Femur (tissue), 1 donor: ENCODE measurements at places on chromosomes 1 and 21.

DNA sequence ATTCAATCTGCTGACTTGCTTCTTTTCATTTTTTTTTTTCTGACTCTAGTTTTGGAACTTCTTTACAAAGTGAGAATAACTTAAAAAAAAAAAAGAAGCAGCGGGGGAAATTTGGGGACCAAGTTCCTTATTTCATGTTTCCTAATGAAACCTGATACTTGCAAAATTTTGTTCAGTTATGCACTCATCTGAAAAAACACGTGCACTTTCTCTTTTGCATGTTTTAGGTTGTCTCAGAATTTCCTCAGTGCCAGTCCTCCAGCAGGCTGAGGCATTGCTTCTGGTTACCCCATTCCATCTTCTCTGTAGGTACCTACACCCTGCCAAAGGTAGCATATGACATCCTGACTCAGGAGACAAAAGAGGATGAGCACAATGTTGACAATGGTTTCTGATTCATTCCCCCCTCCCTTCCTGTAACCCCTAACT, 299.7 kb downstream of the GRIK1 start:
- no peak for DNase-seq

DNA sequence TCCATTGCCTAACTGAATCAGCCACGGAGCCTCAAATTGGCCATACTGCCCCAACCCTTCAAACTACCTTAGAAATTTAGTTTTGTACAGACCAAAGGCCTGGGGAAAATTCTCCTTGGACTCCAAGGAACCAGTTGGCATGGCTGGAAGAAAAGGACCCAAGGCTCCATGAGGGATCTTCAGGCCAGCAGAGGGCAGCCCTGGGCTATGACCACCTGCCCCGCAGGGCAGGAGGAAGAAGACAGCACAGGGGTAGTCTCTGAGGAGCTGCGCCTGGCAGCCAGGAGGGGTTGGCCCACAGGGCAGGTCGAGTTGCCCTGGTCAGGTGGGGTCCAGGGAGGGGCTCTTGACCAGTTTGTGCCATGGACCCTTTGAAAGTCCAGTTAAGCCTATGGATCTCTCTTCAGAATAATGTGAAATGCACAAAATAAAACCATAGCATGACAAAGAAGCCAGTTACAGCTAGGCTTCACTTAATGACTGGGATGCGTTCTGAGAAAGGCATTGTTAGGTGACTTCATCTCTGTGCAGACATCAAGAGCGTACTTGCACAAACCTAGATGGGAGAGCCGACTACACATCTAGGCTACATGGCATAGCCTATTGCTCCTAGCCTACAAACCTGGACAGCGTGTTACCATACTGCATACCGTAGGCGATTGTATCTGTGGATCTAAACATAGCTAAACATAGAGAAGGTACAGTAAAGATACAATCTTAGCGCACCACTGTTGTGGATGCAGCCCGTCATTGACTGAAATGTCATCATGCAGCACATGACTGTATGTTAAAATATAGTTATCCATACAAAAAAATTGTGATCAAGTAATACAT, 26.1 kb downstream of the CACNA1S start:
- no peak for DNase-seq

DNA sequence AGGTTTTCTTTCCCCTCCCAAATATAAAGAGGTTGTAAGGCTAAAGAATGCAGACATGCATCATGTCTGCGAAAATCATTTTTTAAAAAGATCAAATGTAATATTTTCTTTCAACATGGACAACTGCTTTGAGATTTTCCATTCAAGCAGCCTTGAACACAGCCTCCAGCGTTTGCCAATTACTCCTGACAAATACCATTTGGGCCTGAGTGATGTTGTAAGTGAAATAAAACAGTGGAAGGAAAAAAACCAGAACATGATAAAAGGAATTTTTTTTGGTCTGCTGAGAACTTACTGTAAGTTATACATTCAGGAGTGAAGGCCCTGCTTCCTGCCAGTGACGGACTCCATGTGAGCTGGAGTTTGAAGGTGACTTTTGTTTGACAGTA, 37.2 kb downstream of the SETD4 start:
- no peak for DNase-seq

- DNase-seq = no peak
These were observed 8.2 kb downstream of the MEGF6 start for GRCh38 chr1:3603156-3603555.

- no peak for DNase-seq
These were observed 23.5 kb upstream of the C2CD2 start for GRCh38 chr21:41977034-41977950.

DNA sequence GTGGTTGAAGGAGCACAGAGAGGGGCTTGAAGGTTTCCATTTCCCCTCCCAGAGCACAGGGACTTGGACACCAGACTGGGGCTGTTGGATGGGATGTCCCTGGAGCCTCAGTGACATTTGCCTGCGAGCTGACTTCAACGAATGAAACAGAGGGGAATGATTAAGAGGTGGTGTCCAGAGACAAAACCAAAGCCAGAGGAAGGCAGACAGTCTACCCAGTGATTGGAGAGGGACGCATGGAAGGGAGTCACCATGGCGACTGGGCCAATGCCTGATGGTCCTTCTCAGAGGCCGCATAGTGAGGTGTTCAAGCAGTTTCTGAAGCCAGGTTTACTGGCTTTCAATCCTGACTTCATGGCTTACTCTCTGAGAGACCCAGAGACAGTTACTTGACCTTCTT, 77.2 kb downstream of the NUF2 start:
- no peak for DNase-seq

GRCh38 chr21:17931080-17931479, 111.9 kb upstream of the C21orf91 start:
- no peak for DNase-seq

DNA sequence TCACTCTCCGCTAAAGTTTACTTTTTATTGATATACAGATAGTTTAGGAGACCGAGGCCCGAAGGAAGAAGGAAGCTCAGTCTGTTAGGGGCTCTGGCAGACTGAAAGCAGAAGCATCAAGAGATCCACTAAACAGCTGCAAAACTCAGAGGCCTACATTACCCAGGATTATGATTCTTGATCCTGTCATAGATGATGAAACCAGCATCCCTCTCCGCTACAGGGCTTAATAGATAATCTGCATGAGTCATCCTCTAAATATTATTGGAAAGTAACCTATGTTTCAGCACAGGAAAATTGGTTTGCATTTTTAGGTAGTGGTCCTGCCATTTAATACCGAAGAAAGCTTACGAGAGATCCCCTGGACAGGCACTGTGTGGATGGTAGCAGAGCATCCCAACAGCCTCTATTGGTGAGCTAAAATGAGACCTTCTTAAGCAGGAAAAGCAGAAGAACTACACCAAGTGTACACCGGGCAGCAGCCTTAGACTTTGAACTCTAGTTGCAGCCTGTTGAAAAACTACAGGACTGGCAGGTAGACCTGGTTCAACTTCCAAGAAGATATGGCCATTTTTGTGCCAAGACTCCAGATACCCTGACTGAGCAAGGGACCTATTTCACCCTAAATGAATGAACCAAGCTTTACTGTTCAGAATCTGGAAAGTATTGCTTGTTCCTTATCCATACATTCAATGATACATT, 6.8 kb downstream of the CASQ2 start:
- DNase-seq = no peak

DNA sequence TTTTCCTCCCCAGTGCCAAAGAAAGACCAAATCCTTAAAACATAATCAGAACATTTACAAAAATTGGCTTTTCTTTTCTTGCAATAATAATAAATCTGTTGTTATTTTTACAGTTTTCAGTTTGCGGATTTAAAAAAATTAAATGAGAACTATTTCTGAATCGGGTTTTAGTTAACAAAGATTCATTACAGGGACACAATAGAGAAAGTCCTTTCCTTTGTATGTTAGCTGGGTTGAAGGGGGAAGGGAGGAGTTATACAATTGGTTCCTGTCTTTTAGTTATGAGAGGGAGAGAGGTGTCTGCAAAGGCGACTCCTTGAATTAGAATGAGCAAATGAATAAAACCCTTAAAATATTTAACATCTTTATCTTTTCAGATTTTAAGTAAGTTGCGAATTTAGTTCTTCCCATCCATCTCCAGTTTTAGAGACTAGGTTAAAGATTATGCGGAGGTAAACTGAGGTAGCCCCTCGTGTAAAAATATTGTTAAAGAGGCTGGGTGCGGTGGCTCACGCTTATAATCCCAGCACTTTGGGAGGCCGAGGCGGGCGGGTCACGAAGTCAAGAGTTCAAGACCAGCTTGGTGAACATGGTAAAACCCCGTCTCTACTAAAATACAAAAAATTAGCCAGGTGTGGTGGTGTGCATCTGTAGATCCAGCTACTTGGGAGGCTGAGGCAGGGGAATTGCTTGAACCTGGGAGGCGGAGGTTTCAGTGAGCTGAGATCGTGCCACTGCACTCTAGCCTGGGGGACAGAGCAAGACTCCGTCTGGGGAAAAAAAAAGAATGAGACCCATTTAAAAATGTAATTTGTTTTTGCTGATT, 3.9 kb downstream of the SPEN start:
- DNase-seq = no peak

- no peak for DNase-seq
These were observed 27.5 kb upstream of the GPR88 start for GRCh38 chr1:100510451-100510850.

- DNase-seq = no peak
These were observed 65.4 kb upstream of the LYST start for GRCh38 chr1:235932090-235932510.

GRCh38 chr21:45228656-45229240, 58.9 kb downstream of the POFUT2 start:
- DNase-seq = no peak

DNA sequence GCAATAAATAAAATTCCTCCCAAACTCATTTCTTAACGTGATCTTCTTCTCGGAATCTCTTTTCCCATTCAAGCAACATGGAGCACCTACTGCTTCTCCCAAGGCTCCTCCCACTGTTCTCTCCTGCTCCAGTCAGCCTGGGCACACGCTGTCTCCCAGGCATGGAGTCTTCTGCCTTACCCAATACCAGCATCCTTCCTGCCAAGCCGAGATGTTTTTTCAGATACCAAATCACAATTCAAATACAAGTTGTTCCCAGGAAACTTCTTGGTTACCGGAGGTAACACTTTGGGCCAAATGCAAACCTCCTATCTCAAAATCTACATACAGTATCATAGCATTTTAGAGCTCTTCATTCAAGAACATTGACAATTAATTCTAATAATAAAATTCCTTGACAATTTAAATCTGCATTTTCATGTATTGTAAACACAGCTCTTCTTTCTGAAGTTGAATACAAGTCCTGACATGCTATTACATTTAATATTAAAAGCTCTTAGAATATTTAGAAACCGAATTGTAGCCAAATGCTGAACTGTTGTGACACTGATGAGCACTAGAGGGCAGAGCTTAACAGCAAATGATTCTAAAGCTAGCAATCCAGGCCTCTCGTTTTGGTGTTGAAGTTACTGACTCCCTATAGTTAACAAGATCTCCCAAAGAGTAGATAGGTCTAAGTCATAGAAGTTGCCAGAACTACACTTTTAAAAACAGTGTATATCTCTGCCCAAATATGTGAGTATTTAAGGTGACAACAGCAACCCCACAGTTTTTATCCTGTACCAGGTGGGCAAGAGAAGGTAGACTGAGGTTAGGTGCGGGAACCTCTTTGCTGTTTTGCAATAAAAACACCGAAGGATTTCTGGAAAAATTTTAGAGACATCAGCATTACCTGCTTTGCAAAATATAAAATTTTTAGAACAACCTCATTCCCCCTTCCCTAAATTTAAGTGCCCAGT, 52.3 kb downstream of the BCAR3 start:
- no peak for DNase-seq
